Activated T-helper 1 cell treated with anti-CD3 and anti-CD28 coated beads, Interleukin-12 subunit alpha, Interleukin-12 subunit beta, Interleukin-2, Interleukin-4 antibody, amounts not matched to agents 30 ng/mL and 10 ng/mL and 1 ng/mL, durations not matched to agents 14 hours and 24 hours and 36 hours (primary cell): ENCODE measurements at places on chromosomes 2 and 18.

GRCh38 chr2:11996618-11997017 lies 250.2 kb downstream of the LPIN1 start:
- H3K36me3 ChIP-seq = no peaks in the 10 kb centered on the region
- no peak for DNase-seq
- H3K4me1 ChIP-seq = no peaks in the 10 kb centered on the region
- H3K27ac ChIP-seq = no peak overlapping the region
- H3K4me3 ChIP-seq = no peak overlapping the region

DNA sequence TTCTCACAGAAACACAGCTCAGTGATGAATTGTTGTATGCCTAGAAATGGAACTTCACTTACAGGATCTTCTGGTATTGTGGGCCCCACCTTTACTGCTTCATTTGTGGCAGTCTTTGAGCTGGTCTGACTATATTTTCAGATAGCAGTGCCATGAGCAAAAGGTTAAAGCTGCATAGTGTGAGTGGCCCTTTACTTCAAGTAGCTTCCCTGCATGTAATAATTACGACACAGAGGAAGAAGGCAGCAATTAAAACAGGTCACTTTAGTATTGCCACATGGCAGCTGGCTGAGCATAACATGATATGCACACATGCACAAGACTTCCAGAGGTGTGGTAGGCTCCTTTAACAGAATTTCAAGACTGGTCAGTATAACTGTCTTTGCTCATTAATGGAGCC lies 426.3 kb upstream of the ZEB2 start:
- no peaks in the 10 kb centered on the region for H3K36me3 ChIP-seq
- H3K27ac ChIP-seq = no peak overlapping the region
- H3K4me3 ChIP-seq = no peak overlapping the region
- H3K4me1 ChIP-seq = no peaks in the 10 kb centered on the region
- DNase-seq = no peak

DNA sequence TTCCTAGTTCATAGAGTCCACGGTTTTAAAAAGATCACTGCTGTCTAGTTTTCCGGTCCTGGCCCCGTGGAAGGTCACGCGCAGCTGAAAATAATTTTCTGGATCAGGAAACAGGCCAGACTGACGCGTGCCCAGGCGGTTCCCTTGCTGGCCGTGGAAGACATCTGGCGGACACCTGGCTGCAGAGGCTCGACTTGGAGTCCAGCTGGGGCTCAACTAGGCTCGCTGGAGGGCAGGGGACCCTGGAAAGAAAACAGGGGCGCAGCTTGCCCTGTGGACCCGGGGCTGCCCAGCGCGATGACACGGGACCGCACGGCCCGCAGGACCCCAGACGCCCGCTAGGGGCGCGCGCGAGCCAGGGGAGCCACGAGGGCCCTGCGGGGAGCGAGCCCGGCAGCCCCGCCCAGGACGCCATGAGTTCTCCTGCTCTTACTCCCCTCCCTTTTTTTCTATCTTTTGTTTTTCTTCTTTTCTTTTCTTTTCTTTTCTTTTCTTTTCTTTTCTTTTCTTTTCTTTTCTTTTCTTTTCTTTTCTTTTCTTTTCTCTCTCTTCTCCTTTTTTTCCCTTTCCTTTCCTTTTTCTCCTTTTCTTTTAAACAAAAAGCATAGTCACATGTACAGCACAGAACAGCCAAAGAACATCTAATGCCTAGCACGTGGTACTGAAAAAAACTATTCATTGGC lies 43.2 kb upstream of the UBE2F start:
- H3K4me1 ChIP-seq = peaks cover 38% of the 10 kb centered on the region
- peak; percentile 74 for DNase-seq
- peak overlapping the region; percentile 70 for H3K4me3 ChIP-seq
- peak overlapping the region; percentile 74 for H3K27ac ChIP-seq

GRCh38 chr2:26838121-26838906 lies 9.6 kb upstream of the DPYSL5 start:
- no peak for DNase-seq
- H3K4me3 ChIP-seq = no peak overlapping the region
- no peaks in the 10 kb centered on the region for H3K36me3 ChIP-seq
- H3K27me3 ChIP-seq = peaks cover 21% of the 10 kb centered on the region
- H3K4me1 ChIP-seq = no peaks in the 10 kb centered on the region

GRCh38 chr2:60794271-60794863 lies 38.3 kb downstream of the PAPOLG start:
- H3K27me3 ChIP-seq = no peaks in the 10 kb centered on the region
- DNase-seq = no peak
- H3K36me3 ChIP-seq = peaks cover 43% of the 10 kb centered on the region
- no peak overlapping the region for H3K27ac ChIP-seq
- peaks cover 16% of the 10 kb centered on the region for H3K4me1 ChIP-seq

GRCh38 chr2:147663153-147663961 lies 181.5 kb upstream of the ACVR2A start:
- DNase-seq = peak; percentile 17
- H3K4me1 ChIP-seq = peaks cover 24% of the 10 kb centered on the region
- H3K4me3 ChIP-seq = peak overlapping the region; percentile 46
- peak overlapping the region; percentile 69 for H3K27ac ChIP-seq

DNA sequence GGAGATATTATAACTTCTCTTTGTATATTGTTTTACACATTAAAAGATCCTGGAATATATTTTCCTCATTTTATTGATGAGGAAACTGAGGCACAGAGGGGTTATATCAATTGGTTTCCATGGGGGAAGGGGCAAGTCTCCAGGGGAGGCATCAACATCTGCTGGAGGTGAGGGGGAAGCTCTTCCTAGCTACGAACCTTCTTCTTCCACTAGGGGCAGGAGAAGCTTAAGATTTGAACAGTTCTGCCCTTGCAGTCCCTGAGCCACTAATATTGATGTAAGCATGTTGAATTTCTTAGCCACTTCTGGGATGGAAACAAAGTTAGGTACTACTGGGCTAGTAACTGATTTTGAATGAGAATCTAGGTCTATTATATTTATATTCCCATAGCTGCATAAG lies 140.1 kb upstream of the AQP4 start:
- no peaks in the 10 kb centered on the region for H3K4me1 ChIP-seq
- H3K36me3 ChIP-seq = no peaks in the 10 kb centered on the region
- no peak overlapping the region for H3K27ac ChIP-seq

GRCh38 chr18:26764586-26764985 lies 100.9 kb downstream of the AQP4 start:
- DNase-seq = no peak
- no peaks in the 10 kb centered on the region for H3K27me3 ChIP-seq
- no peak overlapping the region for H3K4me3 ChIP-seq
- no peak overlapping the region for H3K27ac ChIP-seq
- H3K4me1 ChIP-seq = no peaks in the 10 kb centered on the region
- no peaks in the 10 kb centered on the region for H3K36me3 ChIP-seq

DNA sequence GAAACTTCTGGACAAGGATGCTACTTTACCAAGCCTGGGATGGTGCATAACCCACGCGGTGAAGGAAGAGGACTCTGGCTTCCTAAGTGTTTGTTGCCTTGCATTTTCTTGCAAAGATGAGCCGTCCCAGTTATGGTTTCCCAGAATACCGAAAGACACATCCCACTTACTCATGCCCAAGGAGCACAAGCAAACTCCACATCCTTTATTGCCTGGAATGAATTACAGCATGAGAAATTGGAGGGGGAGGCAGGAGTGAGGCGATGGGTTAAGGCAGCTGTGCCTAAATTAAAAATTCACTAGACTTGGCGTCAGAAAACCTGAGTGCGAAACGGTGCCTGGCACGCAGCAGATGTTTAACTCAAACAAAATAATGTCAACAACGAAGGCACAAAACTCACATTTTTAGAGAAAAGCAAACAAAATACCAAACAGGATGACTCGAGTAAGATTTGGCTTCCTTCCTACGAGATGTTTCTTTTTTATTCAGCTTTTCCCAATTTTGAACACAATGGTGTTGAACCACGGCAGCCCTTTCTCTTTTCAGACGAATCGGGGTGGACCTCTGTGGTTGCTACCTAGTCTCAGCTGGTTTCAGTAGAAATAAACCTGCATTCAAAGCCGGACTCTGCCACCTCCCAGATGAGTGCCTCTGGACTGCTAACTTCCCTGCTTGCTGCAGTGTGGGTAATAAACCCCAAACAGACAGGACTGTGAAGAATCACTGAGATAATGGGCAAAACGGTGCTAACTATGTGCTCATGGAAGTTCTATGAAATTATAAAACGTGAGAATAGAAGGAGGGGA lies 100.3 kb upstream of the NCK2 start:
- no peak overlapping the region for H3K27ac ChIP-seq
- no peak for DNase-seq
- H3K4me1 ChIP-seq = no peaks in the 10 kb centered on the region
- no peak overlapping the region for H3K4me3 ChIP-seq
- H3K27me3 ChIP-seq = peaks cover 10% of the 10 kb centered on the region
